ENCODE measurements at places on chromosomes 5 and 9. TPM values are rescaled to one million over a fixed set of nuclear protein-coding genes. Genes with fewer than 3 reads are reported as not detected.

The PHF24 gene
- 25.6 TPM for total RNA-seq

The SLC4A9 gene
- total RNA-seq: under 0.01 TPM

The PALM2AKAP2 gene
- total RNA-seq: 2.5 TPM

The ECSCR gene
- 3.4 TPM for total RNA-seq

The OR1J2 gene
- total RNA-seq: not detected

The ARHGEF28 gene
- total RNA-seq: 5.7 TPM

The SVEP1 gene
- total RNA-seq: 6.1 TPM

The IFNA13 gene
- total RNA-seq: not detected

The OBP2B gene
- total RNA-seq: not detected

The ADGRV1 gene
- 150 TPM for total RNA-seq

The RAI14 gene
- 26.1 TPM for total RNA-seq

The GARIN3 gene
- total RNA-seq: not detected

The LCN6 gene
- not detected for total RNA-seq

The PCDHB5 gene
- 7.6 TPM for total RNA-seq

The SYK gene
- 1.2 TPM for total RNA-seq

The OR13J1 gene
- not detected for total RNA-seq

The TAF1L gene
- total RNA-seq: 0.25 TPM

The CD274 gene
- total RNA-seq: 0.49 TPM

The TAF11L11 gene
- not detected for total RNA-seq

The ITK gene
- not detected for total RNA-seq

The MYORG gene
- total RNA-seq: 9.8 TPM

The LCN1 gene
- total RNA-seq: not detected

The SMIM33 gene
- not detected for total RNA-seq

The SPAAR gene
- total RNA-seq: 0.25 TPM

The ACTBL2 gene
- not detected for total RNA-seq

The CDX1 gene
- total RNA-seq: not detected

The GNA14 gene
- 0.98 TPM for total RNA-seq

The ST8SIA4 gene
- 38.8 TPM for total RNA-seq

The ACOT12 gene
- total RNA-seq: 0.98 TPM

The ARL10 gene
- 63.9 TPM for total RNA-seq

The TMEM174 gene
- total RNA-seq: not detected

The C9orf153 gene
- 0.25 TPM for total RNA-seq

The PCDHGB5 gene
- total RNA-seq: 16.2 TPM

The HK3 gene
- 0.49 TPM for total RNA-seq

The DIMT1 gene
- 12.0 TPM for total RNA-seq

The SAPCD2 gene
- total RNA-seq: 1.5 TPM

The DOK3 gene
- total RNA-seq: 3.7 TPM

The PURA gene
- 13.3 TPM for total RNA-seq

The REEP2 gene
- 73.5 TPM for total RNA-seq

The LCN9 gene
- total RNA-seq: not detected

The FOCAD gene
- total RNA-seq: 86.8 TPM

The SLC34A3 gene
- not detected for total RNA-seq

The ANKRD34B gene
- 0.25 TPM for total RNA-seq

The RPL7A gene
- total RNA-seq: 837 TPM

The SCGB3A2 gene
- not detected for total RNA-seq

The PGM5 gene
- 3.4 TPM for total RNA-seq

The FAXDC2 gene
- 5.4 TPM for total RNA-seq

The NUTM2G gene
- not detected for total RNA-seq

The LPAR1 gene
- total RNA-seq: 13.0 TPM

The HCN1 gene
- 14.0 TPM for total RNA-seq

The ADAMTS19 gene
- 2.2 TPM for total RNA-seq

The FOXD4L3 gene
- not detected for total RNA-seq

The MBLAC2 gene
- 14.3 TPM for total RNA-seq

The PSD2 gene
- total RNA-seq: 31.2 TPM

The TEK gene
- 6.1 TPM for total RNA-seq

All from temporal lobe (tissue), 4 donors.